ENCODE measurements at places on chromosomes 6 and 20.

- DNase-seq: no peak
These were observed 18.2 kb downstream of the NCOA5 start for GRCh38 chr20:46071573-46071972.

DNA sequence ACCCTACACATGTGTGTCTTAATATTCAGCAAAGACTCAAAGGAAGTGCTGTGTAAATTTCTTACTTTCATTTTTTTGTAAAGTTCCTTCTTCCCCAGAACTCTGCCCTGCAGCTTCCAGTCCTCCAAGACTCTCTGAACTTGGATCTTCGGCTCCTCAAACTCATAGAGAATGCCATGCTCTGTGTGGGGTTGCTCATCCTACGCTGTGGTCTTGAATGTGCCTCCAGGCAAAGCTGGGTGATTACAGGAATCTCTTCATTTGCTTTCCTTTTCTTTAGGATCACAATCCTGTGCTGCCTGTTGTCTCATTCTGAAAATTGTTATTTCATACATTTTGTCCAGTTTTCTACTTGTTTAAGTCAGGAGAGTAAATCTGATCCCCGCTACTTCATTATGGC is 14.5 kb upstream of the CDC5L start:
- no peak for DNase-seq

- no peak for DNase-seq
These were observed 215.3 kb upstream of the KCNQ5 start for GRCh38 chr6:72406517-72406916.

GRCh38 chr6:163862701-163863100 is 448.2 kb downstream of the QKI start:
- no peak for DNase-seq

- DNase-seq: no peak
These were observed 87.5 kb downstream of the ANKRD60 start for GRCh38 chr20:58140787-58141425.

DNA sequence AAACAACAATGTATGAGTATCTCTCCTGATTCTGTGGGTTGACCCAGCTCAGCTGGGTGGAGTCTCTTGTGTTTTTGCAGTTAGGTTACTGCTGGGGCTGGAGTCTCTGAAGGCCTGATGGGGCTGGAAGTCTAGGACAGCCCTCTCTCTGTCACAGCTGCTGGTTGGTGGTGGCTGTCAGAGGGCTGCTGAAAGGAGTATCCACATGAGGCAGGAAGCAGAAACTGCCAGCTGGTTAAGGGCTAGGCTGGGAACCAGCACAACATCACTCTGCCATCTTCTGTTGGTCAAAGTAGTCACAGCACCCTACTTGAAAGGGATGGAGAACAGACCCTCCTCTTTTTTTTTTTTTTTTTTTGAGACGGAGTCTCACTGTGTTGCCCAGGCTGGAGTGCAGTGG is 10.0 kb upstream of the PACSIN1 start:
- no peak for DNase-seq

DNA sequence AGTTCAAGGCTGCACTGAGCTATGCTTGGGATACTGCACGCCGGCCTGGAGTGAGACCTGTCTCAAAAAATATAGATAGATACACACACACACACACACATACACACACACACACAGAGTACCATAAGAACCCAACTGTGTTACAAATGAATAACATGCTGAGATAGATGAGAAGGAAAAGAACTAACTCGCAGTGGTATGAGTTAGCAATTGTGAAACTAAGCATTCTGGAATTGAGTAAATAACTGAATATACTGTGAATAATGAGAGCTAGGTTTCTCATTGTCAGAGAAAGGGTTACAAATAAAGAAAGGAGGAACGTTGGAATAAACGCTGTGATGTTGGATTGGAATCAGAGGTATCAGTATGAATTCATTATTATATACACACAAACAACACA is 14.6 kb upstream of the FAXC start:
- DNase-seq: no peak

DNA sequence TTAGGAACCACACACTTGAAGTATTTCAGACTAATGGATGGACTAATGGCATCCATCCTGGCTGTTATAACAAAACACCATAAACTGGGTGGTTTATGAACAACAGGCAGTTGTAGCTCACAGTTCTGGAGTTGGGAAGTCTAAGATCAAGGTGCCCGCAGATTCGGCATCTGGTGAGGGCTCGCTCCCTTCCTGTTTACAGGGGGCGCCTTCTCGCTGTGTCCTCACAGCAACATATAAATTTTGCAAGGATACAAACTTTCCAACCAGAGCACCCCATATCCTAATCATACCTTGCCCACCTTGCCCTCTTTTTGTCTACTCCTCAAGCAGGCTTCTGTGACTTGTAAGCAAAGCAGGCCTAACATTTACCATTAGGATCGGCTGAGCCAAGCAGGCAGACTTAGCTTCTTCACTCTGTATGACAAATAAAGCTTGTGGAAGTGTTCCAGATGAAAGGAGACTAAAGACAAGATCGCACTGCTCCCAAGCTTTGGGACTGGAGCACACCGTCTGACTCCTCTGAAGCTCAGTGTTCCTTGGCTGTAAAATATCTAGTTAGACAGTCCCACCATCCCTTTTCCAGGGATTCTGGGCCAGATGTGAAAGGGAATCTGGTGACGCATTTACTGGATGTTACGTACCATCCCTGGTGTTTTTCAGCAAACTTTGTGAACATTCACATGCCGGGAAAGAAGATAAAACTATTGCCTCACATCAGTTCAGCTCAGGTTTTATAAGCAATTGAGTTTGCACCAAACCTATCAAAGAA is 34.9 kb downstream of the GFOD1 start:
- DNase-seq: no peak

- DNase-seq: no peak
These were observed 129.5 kb downstream of the NFATC2 start for GRCh38 chr20:51412951-51413481.

- no peak for DNase-seq
These were observed 105.9 kb downstream of the ADGRB3 start for GRCh38 chr6:68740828-68741500.

DNA sequence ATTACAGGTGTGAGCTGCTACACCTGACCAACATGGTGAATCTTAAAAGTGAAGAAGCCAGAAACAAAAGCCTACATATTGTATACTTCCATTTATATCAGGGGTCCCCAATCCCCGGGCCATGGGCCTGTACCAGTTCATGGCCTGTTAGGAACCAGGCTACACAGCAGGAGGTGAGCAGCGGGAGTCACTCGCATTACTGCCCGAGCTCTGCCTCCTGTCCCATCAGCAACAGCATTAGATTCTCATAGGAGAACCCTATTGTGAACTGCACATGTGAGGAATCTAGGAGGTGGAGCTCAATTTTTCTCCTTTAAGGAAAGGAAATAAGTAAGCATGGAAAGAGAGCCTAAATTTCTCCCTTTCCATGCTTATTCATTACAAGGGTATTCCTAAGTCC is 21.7 kb downstream of the CSNK2A1 start:
- DNase-seq: no peak

DNA sequence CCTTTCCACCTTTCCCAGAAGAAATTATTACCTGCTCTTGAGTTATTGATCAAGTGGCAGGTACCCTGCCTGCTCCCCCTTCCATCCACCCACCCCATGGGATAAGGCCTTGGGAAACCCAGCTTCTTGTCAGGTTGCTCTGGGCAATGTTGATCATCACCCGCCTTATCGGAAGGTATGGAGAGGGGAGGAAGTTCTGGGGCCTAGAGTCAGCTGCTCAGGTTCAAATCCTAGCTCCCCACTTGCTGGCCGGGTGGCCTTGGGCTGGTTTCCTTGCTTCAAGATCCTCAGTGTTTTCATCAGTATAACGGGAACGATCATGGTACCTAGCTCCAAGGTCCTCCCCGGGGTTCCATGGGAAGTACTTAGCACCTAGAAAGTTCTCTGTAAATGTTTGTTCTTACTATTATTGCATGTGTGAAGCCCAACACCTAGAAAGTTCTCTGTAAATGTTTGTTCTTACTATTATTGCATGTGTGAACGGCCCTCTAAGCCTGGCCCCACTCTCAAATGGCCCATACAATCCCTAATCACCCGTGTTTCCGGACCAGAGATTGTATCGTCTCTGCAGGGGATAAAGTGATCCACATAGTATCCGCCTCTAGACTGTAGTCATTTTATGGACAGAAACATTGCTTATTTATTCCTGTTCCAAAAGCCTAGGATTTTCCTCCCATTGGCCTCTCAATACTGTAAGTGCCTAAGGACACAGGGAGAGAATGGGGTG is 1.1 kb upstream of the PREX1 start:
- DNase-seq: no peak

- DNase-seq: no peak
These were observed 21.3 kb upstream of the CEP43 start for GRCh38 chr6:166977621-166978525.

DNA sequence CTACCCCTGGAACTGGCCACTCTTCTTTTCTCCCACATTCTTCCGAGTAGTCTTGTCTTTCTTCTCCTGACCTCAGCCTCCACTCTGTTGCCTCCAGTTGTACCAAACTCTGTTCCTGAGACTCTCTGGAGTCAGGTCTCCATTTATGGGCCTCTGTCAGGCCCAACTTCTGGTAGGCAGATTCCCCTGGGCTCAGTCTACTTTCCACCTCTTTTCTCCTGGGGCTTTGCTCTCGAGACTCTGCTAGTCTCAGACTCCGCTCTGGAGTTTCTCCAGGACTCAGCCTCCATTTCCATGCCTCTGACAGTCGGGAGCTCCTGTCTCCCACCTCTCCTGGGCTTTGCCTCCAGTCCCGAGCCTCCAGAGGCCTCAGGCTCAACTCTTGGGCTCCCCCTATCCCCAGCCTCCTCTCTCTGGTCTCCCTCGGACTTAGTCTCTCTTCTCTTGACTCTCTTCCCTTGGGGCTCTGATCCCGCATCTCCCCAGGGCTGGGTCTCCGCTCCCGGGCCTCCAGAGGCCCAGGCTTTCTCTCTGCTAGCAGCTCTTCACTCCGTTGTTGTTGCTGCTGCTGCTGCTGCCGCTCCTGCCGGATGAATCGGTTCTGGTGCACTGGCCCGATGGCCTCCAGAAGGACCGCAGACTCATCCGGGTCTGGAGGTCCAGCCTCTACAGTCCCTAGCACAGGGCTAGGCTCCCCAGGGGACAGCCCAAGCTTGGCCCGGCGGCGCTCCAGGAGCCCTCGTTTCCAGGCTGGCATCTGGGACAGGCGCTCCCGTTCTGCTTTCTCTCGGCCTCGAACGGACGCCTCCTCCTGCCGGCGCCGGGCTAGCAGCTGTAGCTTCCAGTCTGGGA is 1.1 kb downstream of the PPP1R18 start:
- no peak for DNase-seq

- no peak for DNase-seq
These were observed 3.1 kb downstream of the FBXL4 start for GRCh38 chr6:98944598-98945081.

GRCh38 chr20:2873747-2874041 is 413 bp downstream of the PTPRA start:
- DNase-seq: no peak

GRCh38 chr20:1822564-1823449 is 72.4 kb upstream of the SIRPA start:
- no peak for DNase-seq

GRCh38 chr6:27280064-27280539 is 32.0 kb downstream of the POM121L2 start:
- no peak for DNase-seq

Data from esophagus squamous epithelium (tissue), 5 donors.